ENCODE measurements at places on chromosomes 3 and 15.

GRCh38 chr3:85524104-85524503 is 565.3 kb downstream of the CADM2 start:
- DNase-seq, result no peak

DNA sequence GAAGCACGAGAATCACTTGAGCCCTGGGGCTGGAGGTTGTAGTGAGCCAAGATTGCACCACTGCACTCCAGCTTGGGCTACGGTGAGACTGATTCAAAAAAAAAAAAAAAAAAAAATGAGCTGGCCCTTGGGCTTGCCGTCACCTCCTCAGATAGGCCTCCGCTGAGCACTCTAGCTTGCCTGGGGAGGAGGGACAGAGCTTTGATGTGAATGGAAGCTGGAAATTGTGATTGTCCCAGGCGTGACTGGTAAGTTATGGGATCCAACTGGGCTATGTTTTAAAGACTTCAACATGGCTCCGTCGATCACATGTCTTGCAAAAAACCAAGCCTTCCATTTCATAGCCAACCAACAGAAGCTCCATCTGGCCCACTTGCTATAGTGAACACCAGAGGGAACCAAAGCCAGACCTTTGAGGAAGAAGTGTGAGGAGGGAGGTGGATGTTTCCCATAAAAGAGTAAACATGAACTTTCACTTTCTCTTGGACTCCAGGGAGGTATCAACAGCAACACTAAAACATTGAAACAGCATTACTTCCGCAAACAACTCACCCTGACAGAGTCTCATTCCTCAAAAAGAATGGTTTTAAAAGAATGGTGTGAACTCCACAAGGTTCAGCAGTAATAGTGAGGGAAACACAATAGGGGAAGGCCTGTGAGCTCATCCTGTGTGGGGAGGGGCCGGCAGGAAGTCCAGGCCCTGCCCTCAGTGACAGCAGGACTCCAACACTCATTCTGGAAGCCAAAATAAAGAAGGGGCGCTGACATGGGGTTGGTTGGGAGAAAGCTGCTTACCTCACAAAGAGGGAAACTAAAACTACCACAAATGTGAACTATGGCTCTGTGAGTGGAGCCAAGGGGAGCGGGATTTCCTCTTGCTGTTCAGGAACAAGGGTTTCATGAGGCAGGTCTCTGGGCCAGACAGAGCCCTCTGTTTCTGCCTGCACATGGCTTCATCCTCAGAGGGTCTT is 59.2 kb upstream of the IL12A start:
- DNase-seq, result peak; percentile 16

DNA sequence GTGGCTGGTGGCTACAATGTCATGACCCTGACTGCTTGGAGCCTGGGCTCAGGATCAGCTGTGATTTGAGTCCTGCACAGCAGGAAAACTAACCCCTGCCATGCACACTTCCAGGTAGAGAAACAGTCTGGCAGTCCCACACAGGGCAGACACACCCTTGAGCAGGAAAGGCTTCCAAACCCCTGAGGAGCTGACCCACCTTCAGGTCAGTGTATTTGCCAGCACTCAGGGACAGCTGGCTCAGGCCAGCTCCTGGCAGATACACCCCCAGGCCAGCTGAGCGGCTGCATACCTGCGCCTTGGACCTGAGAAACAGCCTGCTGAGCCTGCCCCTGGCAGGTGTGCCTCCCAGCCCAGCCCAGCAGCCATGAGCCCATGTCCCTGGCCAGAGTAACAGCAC is 22.2 kb upstream of the CDAN1 start:
- no peak for DNase-seq

- DNase-seq, result no peak
Observed at GRCh38 chr3:81451140-81451539, 310.3 kb downstream of the GBE1 start.

- no peak for DNase-seq
Observed at GRCh38 chr3:120470870-120471269, 20.1 kb upstream of the FSTL1 start.

GRCh38 chr15:41782371-41783282 is 8.3 kb downstream of the MAPKBP1 start:
- DNase-seq, result no peak

GRCh38 chr3:20324664-20325478 is 138.9 kb upstream of the SGO1 start:
- no peak for DNase-seq

DNA sequence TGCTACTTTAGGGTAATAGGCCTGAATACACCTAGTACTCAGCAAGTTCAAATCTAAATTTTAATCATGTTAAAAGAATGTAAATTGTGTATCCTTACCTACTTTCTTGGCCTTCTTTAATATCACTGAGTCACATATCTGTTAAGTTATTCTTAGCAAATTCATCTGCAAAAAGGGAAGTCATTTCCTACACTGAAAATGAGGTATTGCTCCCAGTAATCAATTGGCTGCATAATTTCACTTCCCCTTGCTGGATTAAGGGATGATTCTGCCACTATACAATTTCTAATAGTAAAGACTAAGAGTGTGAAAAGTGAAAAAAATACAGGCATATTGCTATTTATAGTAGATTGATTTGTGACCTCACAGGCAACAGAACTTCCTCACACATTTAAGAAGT is 47.8 kb downstream of the CCDC54 start:
- DNase-seq, result no peak

DNA sequence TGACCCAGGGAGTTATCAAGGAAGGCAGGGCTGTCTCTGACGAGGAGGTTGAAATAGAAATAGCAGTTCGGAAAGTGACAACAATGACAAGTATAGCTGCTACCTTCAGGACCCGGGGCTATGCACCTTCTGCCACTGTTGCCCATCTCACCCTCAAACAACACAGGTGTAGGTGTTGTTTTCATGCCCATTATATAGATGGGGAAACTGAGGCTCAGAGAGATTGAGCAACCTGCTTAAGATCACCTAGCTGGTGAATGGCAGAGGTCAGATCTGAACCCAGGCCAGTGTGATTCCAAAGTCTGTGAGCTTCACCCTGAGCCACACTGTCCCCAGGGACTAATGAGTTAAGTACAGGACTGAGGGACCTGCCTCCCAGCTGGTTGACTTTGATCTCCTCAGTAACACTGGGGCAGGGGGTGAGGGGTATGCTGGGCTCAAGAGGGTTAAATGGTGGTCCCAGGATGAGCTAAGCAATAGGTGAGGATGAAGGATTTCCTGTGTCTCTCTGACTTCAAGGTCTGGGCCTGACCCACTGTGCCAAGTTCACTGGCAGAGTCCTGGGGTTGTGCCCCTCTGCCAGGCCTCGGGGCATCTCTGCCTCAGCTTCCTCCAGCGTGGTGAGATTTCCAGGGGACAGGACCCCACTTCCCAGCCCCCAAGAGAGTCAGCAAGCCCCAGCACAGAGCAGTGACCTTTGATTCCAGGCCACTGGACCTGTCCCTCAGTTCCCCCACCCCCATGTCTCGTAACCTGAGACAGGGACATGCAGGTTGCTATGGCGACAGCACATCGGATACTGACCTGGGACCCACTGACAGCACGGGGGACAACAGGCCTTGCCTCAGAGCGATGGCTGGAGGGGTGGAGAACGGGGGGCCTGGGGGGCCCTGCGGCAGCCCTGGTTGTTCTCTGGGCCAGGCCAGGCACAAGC is 35.0 kb downstream of the ATP2B2 start:
- DNase-seq, result no peak

GRCh38 chr15:36936613-36937012 is 163.7 kb downstream of the MEIS2 start:
- DNase-seq, result no peak

- no peak for DNase-seq
Observed at GRCh38 chr15:66629817-66630576, 64.2 kb upstream of the LCTL start.

DNA sequence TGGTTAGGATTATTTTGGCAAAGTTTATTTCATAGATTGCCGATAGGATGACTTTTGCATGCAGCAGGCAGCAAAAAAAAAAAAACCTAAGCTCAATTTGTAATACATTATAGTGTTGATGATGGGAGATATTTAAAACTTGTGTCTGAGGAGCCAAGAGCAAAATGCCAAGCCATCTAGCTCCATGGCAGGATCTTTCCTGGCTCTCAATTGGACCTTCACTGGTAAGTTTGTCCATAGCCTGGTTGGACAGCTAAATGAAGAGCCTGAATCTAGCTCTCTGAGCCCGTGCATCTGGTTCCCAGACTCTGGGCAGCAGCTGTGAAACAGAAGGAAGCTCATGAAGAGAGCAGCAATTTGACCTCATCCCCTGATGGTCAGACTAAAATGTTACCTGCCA is 17.5 kb downstream of the STAC start:
- DNase-seq, result no peak

- DNase-seq, result peak; percentile 52
Observed at GRCh38 chr15:73959012-73959581, 32.8 kb downstream of the LOXL1 start.

- no peak for DNase-seq
Observed at GRCh38 chr3:136281966-136282520, 31.9 kb downstream of the PCCB start.

DNA sequence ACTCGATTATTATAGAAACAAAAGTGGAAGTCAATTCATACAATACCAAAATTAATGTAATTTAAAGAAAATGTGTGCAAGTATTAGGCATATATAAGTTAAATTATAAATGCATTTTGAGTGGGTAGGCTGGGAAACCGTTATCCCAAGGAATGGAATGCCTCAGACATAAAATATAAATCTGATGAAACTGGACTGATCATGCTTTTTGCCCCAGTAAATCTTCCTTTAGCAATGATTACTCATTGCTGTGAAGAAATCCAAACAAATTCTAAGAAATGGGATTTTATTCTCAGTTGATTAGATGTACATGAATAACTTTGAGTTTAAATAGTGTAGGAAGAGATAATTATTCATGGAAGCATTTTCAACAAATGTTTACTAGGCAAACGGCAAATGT is 185.5 kb upstream of the KCNMB2 start:
- no peak for DNase-seq

- DNase-seq, result peak; percentile 12
Observed at GRCh38 chr3:177281292-177282118, 84.2 kb upstream of the TBL1XR1 start.

GRCh38 chr3:177085794-177086193 is 111.5 kb downstream of the TBL1XR1 start:
- DNase-seq, result no peak

- DNase-seq, result no peak
Observed at GRCh38 chr3:65901226-65901625, 137.5 kb downstream of the MAGI1 start.

- DNase-seq, result no peak
Observed at GRCh38 chr3:57048728-57049127, 11.7 kb upstream of the SPATA12 start.

- DNase-seq, result no peak
Observed at GRCh38 chr3:185744997-185745843, 79.6 kb downstream of the IGF2BP2 start.

- DNase-seq, result no peak
Observed at GRCh38 chr3:137687181-137687879, 76.8 kb upstream of the SOX14 start.

- DNase-seq, result no peak
Observed at GRCh38 chr3:30248423-30248822, 358.0 kb upstream of the TGFBR2 start.

GRCh38 chr3:104598848-104599511 is 767.7 kb upstream of the ALCAM start:
- no peak for DNase-seq

DNA sequence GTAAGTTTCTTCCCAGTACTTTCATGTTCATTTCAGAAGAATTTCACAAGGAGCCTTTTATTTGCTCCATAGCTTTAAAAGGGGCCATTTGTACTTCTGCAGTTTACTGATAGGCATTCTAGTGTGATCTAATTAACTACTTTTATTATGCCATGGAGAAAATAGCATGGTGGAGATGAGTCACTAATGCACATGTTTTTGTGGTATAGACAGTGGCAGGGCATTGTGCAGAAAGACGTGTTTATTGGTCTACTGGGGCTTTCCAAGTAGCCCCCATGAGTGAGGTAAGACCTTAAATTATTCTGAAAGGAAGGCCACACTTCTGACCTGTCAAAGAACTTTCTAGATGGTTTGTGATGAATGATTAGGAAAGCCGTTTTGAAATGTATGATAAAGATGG is 810.0 kb upstream of the NR2F2 start:
- DNase-seq, result no peak

- peak; percentile 44 for DNase-seq
Observed at GRCh38 chr3:146577662-146578061, 27.5 kb downstream of the PLSCR5 start.

DNA sequence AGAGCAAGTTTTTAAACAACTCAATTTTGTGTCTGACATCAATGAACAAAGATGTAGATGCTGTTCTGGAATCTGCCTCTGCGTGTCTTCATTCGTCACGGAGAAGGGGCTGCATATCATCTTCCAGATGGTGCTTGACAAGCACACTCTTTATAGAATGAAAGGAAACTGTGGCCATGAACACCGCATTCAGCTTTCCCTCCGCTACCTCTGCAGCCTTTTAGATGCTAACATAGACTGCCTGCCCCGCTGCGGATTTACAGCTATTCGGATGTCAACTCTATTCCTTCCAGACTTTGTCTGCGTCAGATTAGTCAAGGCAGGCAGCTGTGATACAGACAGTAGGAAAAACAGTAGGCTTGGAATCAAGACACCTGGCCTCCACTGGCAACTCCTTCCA is 232.9 kb downstream of the TJP1 start:
- no peak for DNase-seq

Measured in CD4-positive, alpha-beta T cell treated with Interleukin-12 subunit alpha and Interleukin-12 subunit beta, for 1 hour (primary cell).